ENCODE measurements at places on chromosomes 3 and 15.

GRCh38 chr15:101178931-101179330 lies 72.9 kb downstream of the CHSY1 start:
- no peak for DNase-seq

GRCh38 chr15:40238532-40239403 lies at the start of gene PAK6:
PAK6 (plus strand) TSS chr15:40239063; CDS start chr15:40264786, 25,723 bp downstream.
- DNase-seq: peak; percentile 58

DNA sequence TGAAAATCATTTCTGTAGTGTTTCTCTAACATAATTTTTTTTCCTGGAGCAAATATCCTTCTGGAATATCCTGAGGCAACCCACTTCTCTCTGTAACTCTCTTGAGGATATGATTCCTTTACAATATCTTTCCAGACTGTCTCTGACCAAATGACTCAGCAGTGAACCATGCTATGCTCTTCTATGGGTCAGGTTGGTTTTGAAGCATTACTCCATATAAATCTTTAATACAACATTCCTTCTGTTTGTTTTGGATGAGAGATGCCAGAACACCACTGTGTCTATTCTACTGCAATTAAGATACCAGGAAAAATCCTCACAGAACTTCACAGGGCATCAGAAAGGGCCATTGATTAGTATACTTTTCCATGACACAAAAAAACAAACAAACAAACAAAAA lies 626.4 kb upstream of the ZNF385D start:
- no peak for DNase-seq

DNA sequence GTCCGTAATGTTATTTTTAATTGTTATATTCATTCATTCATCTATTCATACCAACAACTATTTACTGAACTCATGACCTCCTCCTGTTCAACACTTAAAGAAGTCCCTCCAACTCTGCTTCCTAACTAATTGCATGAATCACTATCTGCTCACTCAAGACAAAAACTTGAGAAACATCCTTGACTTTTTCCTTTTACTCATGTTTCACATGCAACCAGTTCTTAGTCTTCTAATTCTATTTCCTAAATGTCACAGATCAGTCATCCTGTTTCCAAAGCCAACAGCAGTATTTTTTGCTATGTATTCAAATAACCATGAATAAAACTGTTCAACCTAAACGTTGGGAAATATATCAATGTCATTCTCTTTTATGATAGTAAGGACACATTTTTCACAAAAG lies 124.6 kb upstream of the GBE1 start:
- no peak for DNase-seq

- no peak for DNase-seq
These were observed 8.3 kb downstream of the CA12 start for GRCh38 chr15:63373330-63373729.

DNA sequence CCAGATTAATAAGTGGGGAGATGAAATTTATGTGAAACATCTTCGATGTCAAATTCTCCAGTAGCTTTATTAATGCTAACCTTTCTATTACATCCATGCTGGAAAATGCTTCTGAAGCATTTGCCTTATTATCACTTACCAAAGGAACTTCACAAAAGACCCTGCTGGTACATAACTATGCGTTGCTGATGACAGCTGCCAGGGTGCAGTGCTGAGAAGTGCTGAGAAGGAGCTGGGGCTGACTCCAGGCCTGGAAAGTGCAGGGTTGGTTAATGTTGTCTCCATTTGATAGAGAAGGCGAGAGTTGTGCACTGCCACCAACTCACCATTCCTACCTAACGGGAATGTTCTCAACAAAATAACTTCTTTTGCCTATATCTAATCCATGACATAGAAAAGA lies 736.0 kb upstream of the NR2F2 start:
- DNase-seq: no peak

GRCh38 chr3:632571-633170 lies 436.1 kb downstream of the CHL1 start:
- peak; percentile 42 for DNase-seq

- no peak for DNase-seq
These were observed 579.8 kb upstream of the SUCLG2 start for GRCh38 chr3:68234076-68234780.

Measured in NCI-H1105 treated with DMSO at 0.1 percent for 48 hours (cell line).